ENCODE measurements at places on chromosomes 3 and 15. TPM values are rescaled to one million over a fixed set of nuclear protein-coding genes. Genes with fewer than 3 reads are reported as not detected.

- no peak for DNase-seq
- no peaks in the 10 kb centered on the region for H3K36me3 ChIP-seq
- H3K4me1 ChIP-seq: peaks cover 4% of the 10 kb centered on the region
- H3K27ac ChIP-seq: no peak overlapping the region
These were observed 91.8 kb downstream of the ADAMTSL3 start for GRCh38 chr15:83745771-83746170.

DNA sequence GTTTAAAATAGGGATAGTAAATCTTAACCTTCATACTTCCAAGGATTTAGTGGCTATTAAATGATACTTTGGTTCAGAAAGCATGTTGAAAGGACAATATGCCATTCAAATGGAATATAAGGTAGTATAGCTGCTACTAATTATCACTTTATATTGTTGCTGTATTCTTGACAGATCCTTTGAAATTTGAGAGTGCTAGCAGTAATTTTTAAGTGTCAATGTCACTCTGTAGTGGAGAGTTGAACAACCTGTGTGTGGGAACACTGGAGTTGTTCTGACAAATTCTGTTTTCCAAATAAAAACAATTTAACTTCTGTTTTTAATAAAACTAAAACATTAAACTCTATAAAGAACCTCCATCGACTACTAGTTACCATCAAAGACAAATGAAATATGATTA is 565.7 kb downstream of the FGF12 start:
- no peak for DNase-seq
- no peaks in the 10 kb centered on the region for H3K27me3 ChIP-seq
- no peak overlapping the region for H3K4me3 ChIP-seq
- no peak overlapping the region for H3K27ac ChIP-seq
- H3K36me3 ChIP-seq: no peaks in the 10 kb centered on the region

DNA sequence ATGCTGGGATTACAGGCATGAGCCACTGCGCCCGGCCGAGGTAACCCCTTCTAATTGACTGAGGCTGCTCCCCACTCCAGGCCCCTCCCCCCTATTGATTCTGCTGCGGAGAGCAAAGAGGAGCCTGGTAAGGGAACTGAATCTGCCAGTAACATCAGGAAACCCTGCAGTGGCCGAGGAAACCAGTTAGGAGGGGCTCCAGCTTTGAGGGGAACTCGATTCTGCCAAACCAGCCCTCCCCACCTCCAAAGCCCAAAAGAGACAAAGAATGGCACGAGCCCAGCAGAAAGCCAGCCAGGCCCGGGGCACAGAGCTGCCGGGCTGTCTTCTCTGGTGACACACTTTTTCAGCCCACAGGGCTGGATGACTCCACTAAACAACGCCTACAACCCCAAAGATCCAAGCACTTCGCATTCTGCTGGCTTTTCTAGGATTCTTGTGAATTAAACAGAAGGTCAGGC is 15.0 kb upstream of the ACAD9 start:
- no peak overlapping the region for H3K27ac ChIP-seq
- peaks cover 5% of the 10 kb centered on the region for H3K4me1 ChIP-seq
- DNase-seq: no peak

GRCh38 chr15:78955355-78955754 is 10.5 kb upstream of the CTSH start:
- H3K36me3 ChIP-seq: no peaks in the 10 kb centered on the region
- H3K4me3 ChIP-seq: no peak overlapping the region
- peaks cover 4% of the 10 kb centered on the region for H3K27me3 ChIP-seq
- peaks cover 7% of the 10 kb centered on the region for H3K4me1 ChIP-seq
- no peak for DNase-seq

DNA sequence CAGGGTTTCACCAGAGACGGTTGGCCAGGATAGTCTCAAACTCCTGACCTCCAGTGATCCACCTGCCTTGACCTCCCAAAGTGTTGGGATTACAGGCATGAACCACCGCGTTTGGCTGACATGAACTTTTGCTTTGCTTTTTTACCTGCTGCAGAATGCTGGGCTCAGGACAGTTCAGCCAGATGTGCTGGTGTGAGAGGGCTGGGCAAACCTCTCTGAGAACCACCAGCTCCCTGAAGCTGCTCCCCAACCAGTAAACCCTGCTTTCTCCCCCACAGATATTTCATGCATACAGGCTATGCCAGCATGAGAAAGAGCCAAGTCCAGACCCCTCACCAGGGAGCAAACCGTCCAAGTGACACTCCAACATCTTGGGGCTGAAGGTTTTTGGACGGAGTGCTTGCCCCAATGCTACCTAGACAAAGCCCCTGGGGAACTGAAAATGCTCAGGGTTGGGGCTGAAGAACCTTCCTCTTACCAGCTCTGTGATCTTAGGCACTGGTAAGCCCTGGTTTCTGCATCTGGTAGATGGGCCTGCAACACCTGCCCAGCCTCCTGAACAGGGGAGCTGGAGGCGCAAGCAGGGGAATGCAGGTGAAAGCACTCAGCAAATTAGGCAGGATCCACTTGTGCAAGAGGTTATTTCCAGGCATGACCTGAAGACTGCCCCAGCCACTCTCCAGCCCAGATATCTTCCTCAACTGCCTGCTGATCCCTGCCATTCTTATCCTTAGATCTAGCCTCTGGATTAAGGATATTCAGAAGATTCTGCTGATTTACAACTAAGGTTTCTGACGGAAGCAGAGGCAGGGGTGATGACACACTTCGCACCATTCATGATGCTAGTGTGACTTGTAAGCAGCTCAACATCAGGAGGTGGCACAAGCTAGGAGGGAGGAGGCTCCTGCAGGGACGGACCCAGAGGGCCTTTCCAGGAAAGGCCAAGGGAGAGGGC is 78.8 kb downstream of the TLE3 start:
- H3K4me3 ChIP-seq: no peak overlapping the region
- peaks cover 23% of the 10 kb centered on the region for H3K4me1 ChIP-seq
- no peak for DNase-seq
- H3K36me3 ChIP-seq: no peaks in the 10 kb centered on the region
- peaks cover 18% of the 10 kb centered on the region for H3K27me3 ChIP-seq
- H3K27ac ChIP-seq: no peak overlapping the region

Gene ZIC4
- not detected for total RNA-seq
